NCI-H2227 treated with DMSO at 0.1 percent for 48 hours (cell line): ENCODE measurements at places on chromosomes 4 and X.
A peak's percentile ranks its signal among the peaks of the same experiment; 100 is the strongest.

DNA sequence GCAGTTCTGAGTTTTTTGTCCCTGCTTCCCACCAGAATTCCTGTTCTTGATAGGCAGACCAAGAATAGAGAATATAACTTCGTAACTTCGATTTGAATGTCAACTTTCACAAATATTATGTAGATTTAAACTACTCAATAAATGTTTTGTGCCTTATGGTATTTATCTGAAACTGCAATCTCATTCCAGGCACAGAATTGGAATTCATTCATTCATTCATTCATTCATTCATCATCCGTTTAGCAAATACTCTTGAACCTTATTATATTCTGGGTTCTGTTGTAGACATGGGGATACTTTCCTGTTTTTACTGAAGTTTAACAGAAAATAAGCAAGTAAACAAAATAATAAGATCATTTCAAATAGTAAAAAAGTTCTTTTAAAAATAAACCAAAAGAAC, 324.4 kb downstream of the UNC5C start:
- DNase-seq = no peak

GRCh38 chrX:130053236-130053635, 57.1 kb downstream of the ELF4 start:
- DNase-seq = no peak

DNA sequence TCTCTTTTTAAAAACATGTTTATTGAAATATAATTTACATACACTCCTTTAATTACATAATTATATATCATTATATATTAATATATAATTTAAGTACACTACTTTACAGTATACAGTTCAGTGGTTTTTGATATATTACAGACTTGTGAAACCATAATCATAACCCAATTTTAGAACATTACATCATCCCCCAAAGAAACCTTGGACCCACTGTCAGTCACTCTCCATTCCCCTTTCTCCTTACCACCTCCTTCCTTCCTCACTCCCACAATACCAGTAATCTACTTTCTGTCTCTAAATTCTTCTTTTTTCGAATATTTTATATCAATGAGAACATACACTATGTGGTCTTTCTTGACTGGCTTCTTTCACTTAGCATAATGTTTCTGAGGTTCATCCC, 17.9 kb upstream of the EXOSC9 start:
- DNase-seq = no peak

GRCh38 chrX:1327651-1328304, 8.8 kb upstream of the IL3RA start:
- DNase-seq = no peak

DNA sequence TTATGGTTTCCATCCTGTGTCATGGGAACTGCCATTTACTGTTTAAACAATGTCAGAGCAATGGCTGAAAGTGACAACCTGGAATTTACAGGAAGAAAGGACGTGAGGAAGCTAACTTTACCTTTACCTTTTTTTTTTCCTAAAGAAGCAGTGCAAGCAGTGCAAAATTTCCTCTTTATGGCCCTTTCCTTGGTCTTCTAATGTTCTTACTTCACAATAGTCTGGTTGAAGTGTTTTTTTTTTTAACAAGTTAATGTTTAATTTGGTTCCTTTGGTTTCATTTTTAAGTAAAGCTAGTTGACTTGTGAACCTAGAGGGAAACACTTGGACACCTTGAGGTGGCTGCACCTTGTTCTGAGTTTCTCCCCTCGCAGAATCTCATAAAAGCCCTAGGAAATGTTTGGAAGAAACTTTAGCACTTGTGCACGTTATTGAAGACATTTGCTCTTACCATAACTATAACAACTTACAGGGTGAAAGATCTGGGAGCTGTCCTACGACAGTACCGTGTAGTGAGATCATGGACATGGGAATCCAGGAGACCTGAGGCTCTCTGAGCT, 1.8 kb downstream of the SGMS2 start:
- DNase-seq = no peak

DNA sequence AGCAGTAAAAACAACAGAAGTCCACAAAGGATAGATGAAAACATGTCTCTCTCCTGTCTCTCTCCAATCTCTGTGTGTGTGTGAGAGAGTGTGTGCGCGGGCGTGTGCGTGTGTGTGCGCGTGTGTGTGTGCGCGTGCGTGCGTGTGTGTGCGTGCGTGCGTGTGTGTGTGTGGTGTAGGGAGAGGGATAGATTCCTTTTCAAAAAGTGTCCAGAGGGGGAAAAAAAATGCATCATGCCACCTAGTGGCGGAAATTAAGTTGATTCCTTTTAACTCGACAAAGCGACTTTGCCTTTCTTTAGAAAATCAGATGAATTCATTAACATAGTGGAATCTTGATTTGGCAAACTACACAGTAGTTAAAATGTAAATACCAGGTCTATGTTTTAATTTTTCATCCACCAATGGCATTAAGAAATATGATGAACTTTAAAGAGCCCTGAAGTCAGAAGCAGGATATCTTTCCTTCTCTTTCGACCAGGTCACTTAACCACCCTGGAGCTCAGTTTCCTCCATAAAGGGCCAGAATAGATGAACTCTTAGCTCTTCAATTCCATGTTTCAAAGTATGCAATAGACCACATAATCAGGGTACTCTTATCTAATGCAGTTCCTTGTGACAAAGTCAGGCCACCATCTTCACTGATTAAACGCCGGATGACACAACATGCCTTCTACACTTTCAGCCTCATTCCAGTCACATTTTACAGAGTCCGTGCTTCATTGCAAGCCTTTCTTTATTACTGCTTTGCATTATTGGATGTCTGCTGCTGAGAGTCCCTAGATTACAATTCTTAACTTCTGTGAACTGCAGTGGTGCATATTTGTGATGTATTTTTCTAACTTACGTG, 162.8 kb downstream of the FBXO8 start:
- DNase-seq = peak; percentile 72

DNA sequence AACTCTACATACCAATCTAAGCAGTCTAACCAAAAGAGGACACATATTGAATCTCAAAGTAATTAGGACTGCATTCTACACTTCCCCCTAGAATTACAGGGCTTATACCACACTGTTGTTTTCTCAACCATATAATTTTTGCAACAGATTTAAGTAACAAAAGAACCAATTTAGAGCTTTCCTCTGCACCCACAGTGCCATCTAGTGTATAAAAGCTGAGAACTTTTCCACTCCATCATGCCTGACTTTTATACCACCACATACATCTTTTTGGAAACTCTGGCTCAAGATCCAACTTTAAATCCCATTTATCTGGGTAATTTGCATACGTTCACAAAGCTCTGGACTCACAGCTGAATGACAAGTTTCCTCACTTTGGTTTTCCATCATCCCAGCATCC, 99.5 kb downstream of the EFHC2 start:
- peak; percentile 55 for DNase-seq

- DNase-seq = no peak
These were observed 229.2 kb downstream of the SLC39A8 start for GRCh38 chr4:102116121-102116520.

- DNase-seq = peak; percentile 79
These were observed 30.4 kb downstream of the ELF4 start for GRCh38 chrX:130079824-130080406.

DNA sequence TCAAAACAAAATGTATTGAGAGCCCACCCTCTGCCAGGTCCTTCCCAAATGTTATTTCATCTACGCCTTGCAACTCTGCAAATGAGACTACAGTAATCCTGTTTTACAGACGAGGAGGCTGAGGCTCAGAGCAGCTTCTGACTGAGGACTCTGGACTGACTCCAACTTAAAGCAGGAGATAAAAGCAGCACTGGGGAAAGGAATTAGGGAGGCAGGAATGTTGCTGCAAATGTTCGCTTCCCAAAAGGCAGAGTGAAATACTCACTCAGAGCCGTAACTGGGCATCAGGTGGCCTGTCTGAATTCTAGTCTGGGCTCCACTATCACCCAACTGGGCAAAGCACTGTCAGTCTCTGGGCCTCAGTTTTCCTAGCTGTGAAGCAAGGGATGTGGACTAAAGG, 94.7 kb upstream of the SRD5A3 start:
- no peak for DNase-seq

- peak; percentile 66 for DNase-seq
These were observed 6.0 kb downstream of the PDLIM5 start for GRCh38 chr4:94457692-94458106.

DNA sequence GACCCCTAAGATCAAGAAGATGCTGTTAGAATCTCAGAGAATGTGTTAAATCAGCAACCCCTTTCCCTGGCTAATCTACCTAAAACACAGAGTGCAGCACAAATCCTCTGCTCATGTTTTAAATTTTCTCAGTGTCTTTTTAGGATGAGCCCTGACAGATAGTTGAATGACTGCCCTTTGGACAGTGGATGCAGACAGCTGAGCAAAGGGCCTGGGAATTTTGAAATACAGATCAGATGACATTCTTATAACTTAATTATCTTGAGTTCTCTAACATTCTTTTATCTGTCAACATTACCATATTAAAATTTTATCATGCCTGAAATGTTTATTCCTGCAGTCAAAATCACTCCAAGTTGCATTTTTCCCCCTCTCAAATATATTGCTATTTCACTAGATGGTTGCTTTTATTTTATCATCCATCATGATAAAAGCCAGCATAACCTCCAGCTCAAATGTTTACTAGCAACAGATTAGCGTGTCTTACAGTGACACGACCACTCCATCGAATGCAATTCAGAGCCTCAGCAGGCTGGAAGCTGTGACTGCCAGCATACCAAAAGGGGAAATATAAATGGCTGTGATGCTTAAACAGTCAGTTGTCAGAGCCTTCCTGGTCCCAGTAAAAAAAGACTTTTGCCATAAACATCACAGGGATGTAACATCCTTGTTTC, 22.8 kb upstream of the ARHGAP24 start:
- DNase-seq = no peak

GRCh38 chr4:26368685-26369084, 47.9 kb downstream of the RBPJ start:
- no peak for DNase-seq

DNA sequence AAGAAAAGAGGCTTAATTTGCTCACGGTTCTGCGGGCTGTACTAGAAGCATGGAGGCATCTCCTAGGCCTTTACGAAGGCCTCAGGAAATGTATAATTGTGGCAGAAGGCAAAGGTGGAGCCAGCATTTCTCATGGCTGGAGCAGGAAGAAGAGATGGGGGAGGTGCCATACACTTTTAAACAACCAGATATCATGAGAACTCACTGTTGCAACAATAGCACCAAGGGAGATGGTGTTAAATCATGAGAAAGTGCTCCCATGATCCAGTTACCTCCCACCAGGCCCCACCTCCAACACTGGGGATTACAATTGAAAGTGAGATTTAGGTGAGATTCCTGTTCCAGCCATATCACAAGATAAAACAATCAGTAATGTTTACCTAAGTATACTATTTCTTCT, 45.5 kb downstream of the MTHFD2L start:
- no peak for DNase-seq
